ENCODE measurements at places on chromosomes 6 and 20.

DNA sequence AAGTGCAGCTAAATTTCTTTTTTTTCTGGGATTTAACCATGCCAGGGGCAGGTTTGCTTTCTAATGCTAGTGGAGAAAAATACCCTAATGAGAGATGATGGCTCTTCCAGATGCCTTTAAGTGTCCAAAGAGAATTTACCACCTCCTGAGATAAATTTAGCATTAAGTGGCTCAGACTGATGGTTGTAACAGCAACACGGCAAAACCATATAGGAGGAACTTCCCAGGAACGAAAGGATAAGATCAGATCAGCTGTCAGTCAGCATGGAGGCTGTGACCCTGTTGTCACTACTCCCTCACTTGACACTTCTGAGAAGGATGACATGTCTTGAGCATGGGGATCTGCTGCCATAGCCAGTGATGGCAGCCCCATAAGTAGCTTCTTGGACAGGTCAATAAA, 860.0 kb downstream of the QKI start:
- no peak for DNase-seq

DNA sequence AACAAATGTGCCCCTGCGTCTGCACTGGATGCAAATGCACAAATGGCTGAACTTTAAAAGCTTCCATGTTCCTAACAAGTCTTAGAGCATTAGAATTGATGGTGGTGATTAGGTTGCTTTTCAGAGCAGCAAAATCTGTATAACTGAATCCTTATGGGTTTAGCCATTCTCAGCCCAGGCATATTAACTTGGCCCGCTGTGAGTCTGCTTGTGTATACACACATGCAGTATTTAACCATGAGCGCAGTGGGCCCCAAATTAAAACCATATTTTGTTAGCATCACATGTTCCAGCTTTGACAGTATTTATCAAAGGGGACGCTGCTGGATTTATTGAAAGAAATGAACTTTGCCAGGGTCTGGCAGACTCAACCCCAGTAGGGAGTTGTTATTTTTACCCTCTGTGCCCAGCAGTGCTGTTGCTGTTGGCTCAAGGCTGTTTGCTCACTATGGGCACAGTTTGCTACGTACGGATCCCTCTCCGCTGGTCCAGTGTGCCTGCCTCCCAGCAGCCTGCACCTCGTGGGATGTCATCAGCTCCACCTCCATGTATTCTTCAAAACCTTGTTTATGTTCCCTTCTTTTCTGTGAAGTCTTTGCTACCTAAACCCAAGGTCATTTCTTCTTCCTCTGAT, 144.7 kb downstream of the QRSL1 start:
- no peak for DNase-seq

GRCh38 chr6:133834472-133835170, 54.3 kb upstream of the TCF21 start:
- DNase-seq: no peak

DNA sequence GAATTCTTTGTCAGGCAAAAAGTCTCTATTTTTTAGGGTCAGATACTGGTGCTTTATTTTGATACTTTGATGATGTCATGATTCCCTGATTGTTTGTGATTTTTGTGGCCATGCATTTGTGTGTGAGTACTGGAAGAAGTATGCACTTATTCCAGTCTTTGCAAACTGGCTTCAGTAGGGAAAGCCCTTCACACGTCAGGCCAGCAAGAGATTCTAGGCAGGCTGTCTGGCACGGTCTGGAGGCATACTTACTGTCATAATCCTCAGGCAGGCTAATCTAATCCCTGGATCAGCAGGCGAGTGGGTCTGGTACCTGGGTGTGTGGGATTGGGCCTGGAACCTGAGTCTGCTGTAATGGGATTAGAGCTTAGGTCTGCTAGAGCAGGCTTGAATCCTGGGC, 391.8 kb upstream of the MMS22L start:
- no peak for DNase-seq

- no peak for DNase-seq
These were observed 604.7 kb upstream of the CITED2 start for GRCh38 chr6:139979021-139979725.

- no peak for DNase-seq
These were observed 51.5 kb upstream of the MTHFD1L start for GRCh38 chr6:150813993-150814359.

- no peak for DNase-seq
These were observed 363.9 kb downstream of the KIF16B start for GRCh38 chr20:16209357-16209756.

GRCh38 chr6:135233686-135234491, 52.8 kb downstream of the MYB start:
- DNase-seq: no peak

- no peak for DNase-seq
These were observed 47.3 kb upstream of the FYN start for GRCh38 chr6:111920578-111920977.

GRCh38 chr6:17725083-17725482, 18.4 kb upstream of the NUP153 start:
- DNase-seq: no peak

DNA sequence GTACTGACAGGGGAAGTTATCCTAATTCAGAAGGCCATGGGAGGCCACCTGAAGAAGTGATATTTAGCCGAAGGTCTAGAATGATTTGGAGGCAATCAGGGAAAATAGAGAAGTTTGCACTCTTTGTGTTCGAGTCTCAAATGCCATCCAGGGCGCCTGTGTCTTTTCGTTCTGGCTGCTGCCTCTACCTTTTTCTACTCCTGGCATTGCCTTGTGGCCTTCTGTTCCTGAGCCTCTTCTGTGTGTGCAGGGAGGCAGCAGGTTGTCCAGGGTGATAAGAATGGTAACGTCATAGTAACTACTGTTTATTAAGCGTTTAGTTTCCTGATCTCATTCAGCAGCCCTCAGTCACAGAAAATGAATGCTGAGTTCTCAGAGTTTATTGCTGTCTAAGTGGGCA, 252.1 kb downstream of the FARS2 start:
- DNase-seq: no peak

DNA sequence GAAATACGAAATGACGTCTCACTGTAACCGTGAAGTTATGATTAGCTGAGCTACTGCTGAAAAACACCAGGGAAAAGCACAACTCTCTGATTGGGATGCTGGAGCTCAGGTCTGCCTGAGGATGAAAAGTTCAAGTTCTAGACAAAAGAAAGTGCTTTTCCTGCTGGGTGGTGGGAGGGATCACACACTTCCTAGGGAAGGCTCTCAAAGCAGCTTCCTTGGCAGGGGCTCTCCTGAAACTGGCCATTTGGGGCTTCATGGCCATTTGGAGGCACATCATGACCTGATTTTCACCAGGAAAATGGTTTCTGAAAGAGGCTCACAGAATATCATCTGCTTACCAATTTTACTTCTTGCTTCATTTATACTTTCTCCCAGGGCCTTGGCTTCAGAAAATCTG, 97.1 kb upstream of the KCNK16 start:
- no peak for DNase-seq

DNA sequence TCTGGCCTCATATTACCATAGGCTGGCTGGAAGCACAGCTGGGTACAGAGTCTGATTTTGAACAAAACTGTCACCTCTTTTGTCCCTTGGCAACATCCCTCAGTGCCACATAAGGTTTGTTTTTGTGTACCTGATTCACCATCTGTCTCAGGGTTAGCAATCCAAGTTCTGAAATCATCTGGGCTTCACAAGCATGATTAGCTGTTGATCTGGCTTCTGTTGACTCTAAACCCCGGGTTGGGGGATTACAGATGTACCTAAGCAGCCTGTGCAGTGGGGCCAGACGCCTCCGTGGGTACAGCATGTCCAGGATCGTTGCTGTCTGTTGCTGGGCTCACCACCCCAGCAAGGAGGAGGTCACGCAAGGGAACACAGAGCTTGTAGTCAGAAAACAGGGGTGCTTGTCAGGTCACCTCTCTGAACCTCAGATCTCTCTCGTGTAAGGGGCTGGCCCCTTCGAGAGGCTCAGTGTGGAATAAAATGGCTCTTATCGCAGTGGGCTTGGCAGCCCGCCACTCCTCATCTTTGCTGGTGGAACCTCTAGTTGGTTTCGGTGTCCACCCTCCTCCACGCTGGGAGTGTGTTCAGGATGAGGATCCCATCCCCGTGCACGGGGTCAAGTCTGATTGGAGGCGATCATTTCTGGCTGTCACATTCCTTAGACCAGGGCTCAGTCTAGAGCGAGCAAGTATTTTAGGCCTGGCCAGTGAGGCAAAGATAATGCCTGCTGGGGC, 39.2 kb upstream of the ZNF831 start:
- no peak for DNase-seq

DNA sequence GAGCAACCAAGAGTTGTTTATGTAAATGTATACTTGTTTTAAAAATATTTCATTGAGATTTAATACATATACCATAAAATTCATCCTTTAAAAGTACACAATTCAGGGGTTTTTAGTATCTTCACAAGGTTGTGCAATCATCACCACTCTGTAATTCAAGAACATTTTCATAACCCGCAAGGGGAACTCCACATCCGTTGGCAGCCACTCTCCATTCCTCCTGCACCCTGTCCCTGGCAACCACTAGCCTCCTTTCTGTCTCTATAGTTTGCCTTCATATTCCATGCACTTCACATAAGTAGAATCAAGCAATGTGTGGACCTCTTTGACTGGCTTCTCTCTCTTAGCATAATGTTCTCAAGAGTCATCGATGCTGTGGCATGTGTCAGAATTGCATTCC, 104.2 kb upstream of the PDE10A start:
- DNase-seq: no peak

DNA sequence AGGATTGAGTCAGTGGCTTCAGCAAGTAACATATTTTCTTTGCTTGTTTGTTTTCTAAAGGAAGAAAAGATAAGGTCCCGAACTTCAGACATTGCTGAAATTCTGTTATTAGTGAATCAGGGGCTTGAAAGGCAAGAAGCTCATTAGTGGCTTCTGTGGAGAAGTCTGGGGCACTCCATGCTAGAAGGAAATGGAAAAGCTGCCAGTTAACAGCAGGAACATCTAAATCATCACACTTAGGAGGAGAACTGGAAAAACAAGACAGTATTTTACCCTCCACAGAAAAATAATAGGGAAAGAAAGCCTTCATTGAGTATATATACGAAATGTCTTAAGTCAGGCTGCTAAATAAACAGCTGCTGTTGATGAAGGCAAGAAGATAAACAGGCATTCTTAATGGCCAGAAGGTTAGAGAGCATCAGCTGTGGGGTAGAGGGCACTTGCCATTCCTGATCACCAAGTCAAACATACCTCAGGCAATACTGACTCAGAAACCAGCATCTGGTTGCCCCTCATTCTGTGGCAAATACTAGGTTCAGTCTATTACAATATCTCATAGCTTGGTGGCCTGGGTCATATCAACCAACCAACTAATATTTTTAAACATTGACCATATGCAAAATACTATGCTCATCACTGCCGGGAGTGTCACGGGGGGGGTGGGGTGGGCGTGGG, 143.2 kb upstream of the TENT5A start:
- no peak for DNase-seq

- no peak for DNase-seq
These were observed 14.1 kb upstream of the FRMD1 start for GRCh38 chr6:168093071-168093505.

GRCh38 chr20:3896302-3896701, 7.1 kb downstream of the PANK2 start:
- DNase-seq: no peak

DNA sequence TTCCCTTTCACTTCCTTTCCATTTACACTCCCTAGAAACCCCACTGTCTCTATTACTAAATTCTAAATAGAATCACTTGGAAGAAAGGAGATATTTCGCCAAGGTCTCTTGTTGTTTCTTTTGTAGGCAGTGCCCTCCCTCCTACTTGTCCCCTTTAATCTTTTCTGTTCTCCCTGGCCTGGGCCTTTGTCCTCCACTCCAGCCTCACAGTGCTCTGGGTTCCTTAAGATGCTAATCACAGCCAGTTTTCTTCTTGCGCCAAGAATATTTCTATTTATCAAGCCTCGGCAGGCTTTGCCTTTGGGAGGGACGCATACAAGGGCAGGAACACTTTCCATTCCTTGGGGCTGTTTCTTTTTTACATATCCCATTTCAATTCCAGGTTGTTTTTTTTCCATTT, 520.6 kb upstream of the CHD6 start:
- no peak for DNase-seq

DNA sequence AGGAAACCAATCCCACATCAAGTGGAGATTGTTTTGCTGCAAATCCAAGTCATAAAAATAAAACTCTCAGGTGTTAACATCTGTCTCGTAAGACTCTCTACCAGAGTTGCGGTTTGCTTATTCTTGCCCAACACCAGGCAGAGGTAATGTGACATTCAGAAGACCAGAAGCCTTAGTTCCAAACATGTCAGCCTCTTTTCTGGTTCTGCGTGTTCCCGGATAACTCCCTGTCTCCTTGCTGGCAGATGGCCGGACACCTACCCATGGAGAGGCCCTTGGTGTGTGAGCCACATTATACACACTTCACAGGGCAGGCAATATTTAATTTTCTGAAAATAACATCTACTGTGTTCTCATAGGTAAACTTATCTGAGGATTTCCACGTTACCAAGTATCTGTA, 73.4 kb downstream of the GMPR start:
- no peak for DNase-seq

DNA sequence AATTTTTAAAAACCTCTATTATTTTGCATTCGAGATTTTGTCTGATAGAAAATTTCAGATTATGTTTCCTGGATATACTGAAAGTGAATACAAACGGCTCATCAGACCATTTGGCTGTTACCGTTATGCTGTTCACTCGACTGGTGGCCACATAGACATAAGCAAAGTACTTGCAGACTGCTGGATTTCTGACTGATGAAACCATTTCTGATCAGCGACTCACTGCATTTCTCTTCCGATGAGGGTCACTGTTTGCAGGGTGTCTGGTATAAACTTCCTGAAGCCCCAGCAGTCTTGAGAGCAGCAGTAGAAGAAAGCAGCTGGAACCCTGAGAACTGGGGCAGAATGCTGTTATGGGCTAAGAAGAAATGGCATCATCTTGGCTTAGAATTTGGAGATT, 17.7 kb downstream of the SNX9 start:
- no peak for DNase-seq

DNA sequence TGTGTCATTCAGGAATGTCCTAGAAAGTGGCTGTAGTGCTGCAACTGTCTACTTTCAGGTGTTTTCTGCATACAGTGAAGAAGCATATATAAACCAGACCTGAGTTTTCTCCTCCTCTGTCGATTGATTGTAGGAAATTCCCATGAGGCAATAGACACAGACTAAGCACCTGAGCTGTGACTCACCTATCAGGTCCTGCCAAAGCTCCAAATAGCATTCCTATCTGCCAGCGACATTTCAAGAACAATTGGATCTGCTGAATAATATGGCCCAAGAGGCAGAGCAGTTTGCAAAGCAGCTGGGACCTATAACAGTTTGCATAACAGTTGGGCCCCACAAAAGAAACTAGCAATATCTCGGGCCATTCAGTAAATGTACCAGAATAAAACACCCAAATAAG, 360.4 kb downstream of the HAO1 start:
- no peak for DNase-seq
